ENCODE measurements at places on chromosomes 11 and 22. TPM values are rescaled to one million over a fixed set of nuclear protein-coding genes. Genes with fewer than 3 reads are reported as not detected.
A peak's percentile ranks its signal among the peaks of the same experiment; 100 is the strongest.

DNA sequence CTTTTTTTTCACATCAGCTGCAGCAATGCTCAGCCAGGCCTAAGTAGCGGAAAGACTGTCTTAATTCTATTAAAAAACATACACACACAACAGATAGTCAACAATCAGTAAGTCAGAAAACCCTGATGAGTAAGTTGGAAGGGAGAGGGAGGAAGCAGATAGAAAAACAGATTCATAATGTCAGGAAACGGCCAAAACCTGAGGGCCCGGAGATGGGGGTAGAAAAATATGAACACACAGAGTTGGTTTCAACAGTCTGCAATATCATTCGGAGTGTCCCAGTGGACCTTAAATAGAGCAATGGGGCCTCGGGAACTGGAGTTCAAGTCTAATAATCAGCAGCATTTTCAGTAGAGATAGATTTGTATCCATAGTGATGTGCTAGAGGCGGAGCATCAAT, 14.8 kb downstream of the LRRC55 start:
- DNase-seq: no peak

DNA sequence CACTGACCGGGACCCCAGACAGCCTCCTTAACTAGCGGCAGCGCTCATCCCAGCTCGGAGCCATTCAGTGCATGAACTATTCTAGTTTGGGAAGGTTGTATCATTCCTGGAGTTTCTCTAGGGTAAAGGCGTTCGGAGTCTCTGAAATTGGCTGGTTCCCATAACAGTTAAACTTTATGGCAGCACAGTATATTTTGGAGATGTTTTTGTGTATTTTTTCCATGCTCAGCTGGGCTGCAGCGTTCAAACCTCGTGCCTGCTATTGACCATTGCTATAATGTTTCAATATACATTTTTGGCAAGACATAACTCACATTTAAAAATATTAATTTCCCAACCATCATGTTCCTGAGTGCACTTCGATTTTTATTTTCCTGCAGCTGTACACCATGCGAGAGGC, 169.7 kb downstream of the ST3GAL4 start:
- DNase-seq: no peak

DNA sequence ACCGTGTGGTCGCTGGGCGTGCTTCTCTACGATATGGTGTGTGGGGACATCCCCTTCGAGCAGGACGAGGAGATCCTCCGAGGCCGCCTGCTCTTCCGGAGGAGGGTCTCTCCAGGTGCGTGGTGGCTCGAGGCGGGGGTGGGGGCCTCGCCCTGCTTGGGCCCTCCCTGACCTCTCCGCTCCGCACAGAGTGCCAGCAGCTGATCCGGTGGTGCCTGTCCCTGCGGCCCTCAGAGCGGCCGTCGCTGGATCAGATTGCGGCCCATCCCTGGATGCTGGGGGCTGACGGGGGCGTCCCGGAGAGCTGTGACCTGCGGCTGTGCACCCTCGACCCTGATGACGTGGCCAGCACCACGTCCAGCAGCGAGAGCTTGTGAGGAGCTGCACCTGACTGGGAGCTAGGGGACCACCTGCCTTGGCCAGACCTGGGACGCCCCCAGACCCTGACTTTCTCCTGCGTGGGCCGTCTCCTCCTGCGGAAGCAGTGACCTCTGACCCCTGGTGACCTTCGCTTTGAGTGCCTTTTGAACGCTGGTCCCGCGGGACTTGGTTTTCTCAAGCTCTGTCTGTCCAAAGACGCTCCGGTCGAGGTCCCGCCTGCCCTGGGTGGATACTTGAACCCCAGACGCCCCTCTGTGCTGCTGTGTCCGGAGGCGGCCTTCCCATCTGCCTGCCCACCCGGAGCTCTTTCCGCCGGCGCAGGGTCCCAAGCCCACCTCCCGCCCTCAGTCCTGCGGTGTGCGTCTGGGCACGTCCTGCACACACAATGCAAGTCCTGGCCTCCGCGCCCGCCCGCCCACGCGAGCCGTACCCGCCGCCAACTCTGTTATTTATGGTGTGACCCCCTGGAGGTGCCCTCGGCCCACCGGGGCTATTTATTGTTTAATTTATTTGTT, 2.4 kb downstream of the PIM3 start:
- peak; percentile 41 for DNase-seq

DNA sequence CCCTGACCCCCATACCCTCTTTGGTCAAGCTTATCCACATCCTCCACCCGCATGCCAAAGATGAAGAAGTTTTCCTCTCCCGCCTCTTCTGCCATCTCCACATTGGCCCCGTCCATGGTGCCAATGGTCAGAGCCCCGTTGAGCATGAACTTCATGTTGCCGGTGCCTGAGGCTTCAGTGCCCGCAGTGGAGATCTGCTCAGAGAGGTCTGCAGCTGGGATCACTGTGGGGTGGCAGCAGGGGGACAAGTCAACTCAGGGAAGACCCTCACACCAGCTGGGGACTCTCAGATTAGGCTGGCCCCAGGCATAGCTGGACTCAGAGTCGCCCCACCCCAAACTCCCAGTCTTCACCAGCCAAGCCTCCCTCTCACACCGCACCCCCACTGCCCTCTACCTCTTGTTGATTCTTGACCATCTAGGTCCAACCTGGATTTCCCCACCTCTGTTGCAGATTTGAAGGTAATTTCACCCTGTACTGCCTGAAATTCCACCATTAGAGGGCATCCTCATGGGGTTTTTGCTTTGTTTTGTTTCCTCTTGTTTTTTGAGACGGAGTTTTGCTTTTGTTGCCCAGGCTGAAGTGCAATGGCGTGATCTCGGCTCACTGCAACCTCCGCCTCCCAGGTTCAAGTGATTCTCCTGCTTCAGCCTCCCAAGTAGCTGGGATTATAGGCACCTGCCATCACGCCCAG, 6.6 kb upstream of the RASGRP2 start:
- no peak for DNase-seq

DNA sequence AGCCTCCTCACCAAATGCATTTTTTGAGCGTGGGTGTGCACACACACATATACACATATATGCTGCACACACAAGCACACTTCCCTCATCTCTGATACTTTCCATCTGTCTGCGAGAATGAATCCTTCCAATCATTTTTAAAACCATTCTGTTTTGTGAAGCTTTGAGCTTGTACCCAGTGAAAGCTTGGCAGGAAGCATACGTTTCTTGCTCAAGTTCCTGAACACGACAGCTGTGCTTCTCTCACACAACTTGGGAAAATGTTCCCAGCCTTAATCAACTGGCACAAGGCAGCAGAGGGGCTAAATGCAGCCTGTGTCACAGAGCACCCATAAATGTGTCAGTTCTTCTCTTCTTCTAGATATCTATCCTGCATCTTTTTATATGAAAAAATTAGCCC, 524.0 kb upstream of the KIRREL3 start:
- DNase-seq: no peak

DNA sequence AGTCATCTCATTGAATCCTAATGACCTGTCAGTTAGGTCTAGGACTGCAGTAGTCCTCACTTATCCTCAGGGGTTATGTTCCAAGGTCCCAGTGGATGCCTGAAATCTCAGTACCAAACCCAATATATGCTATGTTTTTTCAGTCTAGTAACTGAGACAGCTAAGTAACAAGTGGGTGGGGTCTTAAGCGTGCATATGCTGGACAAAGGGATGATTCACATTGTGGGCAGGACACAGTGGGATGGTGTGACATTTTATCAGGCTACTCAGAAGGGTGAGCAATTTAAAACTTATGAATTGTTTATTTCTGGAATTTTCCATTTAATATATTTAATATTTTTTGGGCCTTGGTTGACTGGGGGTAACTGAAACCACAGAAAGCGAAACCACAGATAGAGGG, 29.0 kb downstream of the DDX10 start:
- no peak for DNase-seq

DNA sequence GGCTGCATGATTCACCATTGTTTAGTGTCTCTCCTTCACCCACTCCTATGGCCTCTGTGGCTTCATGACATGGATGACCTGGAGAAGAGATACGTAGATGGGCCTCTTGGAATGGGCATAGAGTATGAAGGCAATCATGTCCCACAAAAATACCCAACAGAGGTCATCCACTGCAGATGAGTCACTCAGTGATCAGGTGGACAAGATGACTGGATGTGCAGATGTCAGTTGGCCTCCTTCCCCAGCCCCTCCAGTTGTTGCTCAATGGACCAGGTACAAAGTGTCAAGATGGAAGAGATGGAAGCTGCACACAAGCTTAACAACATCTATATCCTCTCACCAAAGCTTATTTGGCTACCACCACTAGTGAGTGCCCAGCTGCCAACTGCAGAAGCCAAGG, 41.0 kb upstream of the CLPB start:
- no peak for DNase-seq

GRCh38 chr22:37100589-37101127, 8.9 kb downstream of the TMPRSS6 start:
- no peak for DNase-seq

Gene FXYD2
- total RNA-seq: 19.0 TPM

Gene TTC36
- total RNA-seq: 0.66 TPM

Gene UBQLNL
- 0.55 TPM for total RNA-seq

Gene OSBPL5
- 2.5 TPM for total RNA-seq

Gene OR6T1
- total RNA-seq: not detected
